ENCODE measurements at places on chromosomes 2 and 18. TPM values are rescaled to one million over a fixed set of nuclear protein-coding genes. Genes with fewer than 3 reads are reported as not detected.

GRCh38 chr2:47437287-47437686 is 34.3 kb downstream of the MSH2 start:
- DNase-seq = no peak

GRCh38 chr2:119888680-119889079 is 124.2 kb upstream of the EPB41L5 start:
- DNase-seq = no peak

DNA sequence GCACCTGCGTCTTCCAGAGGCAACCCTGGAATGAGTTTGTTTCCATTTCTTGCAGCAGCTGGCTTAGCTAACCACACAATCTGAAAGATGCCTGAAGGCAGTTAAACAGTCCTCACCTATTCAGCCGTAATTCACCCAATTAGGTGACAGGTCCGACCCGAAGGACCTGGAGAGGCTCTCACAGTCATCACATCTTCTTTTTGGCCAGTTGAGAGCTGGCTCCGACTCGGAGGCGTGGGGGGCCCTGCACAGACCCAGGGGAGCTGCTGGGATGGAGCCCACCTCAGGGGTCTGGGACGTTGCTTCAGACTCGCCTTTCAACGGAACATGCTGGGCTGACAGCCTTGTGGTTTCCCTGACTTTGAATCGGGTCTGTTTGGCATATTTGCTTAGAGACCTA is 187.3 kb downstream of the RTP5 start:
- no peak for DNase-seq

DNA sequence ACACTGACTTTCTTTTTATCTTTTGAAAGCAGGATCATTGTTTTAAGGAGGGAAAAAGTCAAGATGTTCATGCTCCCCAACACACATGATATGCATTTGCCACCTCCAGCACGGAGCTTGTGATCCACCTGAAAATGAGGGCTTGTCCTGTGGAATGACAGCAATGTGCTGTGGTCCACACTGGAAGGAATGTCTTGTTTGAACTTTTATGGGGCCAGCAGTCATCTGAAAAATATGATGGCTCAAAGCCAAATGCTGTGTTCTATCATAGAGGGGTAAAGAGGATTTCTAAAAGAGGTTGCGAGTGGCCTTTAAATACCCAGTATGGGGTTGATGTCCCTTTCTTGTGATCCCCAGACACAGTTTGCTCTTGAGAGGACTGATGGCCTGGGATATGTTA is 226.5 kb upstream of the SPRED2 start:
- no peak for DNase-seq

DNA sequence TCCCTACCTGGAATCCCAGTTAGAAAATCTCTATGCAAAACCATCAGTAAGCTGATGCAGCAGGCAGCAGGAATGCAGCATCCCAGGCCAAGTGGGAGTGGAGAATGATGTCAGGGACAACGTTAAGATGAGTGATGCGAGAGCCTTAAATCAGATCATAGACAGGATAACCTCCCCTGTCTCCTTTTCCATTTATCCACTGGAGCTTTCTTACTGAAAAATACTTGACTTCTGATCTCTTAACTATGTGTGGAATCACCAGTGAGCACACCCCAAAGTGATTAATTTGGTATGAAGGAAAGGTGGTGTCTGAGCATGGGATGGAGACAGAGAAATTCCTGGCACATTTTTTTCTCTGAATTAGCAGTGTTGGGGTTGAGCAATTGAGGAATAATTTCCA is 98.0 kb downstream of the RND3 start:
- DNase-seq = no peak

GRCh38 chr2:85748039-85748734 is 5.6 kb upstream of the ATOH8 start:
- no peak for DNase-seq

DNA sequence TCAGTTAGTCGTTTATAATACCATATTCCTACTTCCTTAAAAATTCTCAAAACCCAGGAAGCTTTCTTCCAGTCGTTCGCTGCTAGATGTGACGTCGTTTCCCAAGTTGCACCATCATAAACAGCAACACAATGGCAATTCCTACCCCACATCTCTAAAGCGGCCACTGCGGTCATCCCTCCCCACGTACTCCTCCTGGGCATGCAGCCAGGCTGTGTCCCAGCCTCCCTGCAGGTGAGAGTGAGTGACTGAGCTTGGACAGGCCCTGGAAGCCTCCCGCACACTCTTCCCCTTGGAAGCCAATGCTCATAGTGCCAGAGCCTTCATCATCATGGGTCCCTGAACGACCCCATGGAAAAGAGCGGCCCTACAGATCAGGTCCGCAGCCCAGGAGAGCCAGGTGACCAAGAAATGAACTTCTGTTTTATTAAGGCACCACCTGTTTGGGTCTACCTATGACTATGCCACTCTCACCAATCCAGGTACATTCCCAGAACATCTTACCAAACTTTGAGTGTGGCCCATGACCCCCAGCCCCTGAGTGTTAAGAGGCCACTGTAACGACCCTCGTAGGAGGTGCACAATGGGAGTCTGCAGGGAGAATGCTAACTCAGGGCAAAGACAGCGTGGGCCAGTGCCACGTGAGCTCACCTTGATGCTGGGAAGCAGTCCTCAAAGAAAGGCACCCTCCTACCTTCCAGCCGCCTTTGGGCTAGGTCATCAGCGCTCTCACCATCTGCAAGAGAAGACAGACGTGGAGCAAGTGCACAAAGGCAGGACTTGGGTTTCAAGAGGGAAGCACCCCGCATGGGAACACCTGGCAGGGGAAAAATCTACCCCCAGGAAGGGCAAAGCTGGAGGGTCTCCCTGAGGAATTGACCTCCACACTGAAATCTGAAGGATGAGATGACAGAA is 74.7 kb upstream of the RAB6C start:
- DNase-seq = no peak

GRCh38 chr2:241852981-241853631 is 5.6 kb downstream of the PDCD1 start:
- no peak for DNase-seq

DNA sequence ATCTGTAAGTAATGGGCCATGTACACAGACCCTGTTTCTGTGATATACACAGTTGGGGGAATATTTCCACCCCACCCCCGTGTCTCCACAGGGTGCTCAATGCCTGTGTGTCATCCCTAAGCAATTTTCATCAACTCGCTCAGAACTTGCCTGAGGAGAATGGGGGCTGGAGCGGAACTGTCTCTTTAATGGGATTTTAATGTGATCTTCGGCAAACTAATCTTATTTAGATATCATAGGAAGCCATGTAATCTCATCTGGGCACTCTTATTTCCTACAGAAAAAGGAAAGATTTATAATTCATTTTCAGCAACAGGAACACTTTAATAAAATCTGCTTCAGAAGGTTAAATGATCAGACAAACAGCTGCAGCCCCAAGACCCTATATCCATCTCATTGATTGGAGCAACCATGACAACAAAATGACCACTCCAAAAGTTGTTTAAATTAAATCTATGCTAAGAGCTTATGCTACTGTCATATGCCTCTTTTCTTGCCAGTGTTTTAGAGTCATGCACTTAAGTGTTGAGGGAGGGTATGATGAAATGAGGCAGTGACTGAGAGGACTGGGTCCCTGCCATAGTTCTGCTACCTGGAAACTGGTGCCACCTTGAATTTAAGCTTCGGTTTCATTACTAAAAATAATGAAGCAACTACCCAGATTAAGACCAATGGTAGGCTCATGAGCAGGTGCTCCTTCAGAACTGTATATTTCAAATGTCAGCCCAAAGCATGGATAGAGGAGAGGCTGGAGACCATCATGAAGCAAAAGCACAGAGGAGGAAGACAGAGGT is 183.1 kb upstream of the DDX18 start:
- no peak for DNase-seq

DNA sequence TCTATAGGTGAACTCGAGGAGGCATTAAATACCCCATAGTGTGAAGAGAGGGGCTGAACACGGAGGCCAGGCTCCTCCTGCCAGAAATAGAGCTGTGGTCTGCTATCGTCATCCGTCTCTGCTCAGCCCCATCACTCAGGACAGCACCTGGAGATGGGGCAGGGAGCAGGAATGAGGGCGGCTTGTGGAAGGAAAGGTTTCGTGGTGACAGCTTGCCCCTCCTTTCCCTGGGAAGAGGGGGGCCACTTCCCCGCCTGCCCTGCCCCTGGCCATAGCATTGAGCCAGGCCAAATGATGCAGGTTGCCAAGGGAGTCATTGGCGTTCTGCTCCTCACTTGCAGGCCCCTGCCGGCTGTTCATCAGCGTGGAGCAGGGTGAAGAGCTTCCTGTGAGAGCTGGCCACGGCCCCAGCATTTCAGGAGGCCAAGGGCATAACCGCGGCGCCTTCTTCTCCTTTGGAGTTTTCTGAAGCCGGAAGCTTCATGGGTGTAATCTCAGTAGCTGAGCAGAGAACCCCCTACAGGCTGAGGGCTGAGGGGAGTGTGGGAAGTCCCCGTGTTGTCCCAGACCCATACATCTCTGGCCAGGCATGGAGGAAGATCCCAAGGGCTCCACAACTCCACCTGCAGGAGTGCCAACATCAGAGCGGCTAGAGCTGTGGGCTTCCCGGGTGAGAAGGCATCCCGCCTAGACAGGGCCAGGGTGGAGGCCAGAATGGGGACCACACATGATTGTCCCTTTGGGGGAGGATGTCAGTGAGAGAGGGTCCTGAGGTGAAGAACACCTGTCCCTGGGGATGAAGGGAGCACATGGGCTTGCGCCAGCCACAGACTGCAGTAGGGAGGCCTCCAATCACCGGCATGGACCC is 112.5 kb upstream of the GLI2 start:
- DNase-seq = no peak

DNA sequence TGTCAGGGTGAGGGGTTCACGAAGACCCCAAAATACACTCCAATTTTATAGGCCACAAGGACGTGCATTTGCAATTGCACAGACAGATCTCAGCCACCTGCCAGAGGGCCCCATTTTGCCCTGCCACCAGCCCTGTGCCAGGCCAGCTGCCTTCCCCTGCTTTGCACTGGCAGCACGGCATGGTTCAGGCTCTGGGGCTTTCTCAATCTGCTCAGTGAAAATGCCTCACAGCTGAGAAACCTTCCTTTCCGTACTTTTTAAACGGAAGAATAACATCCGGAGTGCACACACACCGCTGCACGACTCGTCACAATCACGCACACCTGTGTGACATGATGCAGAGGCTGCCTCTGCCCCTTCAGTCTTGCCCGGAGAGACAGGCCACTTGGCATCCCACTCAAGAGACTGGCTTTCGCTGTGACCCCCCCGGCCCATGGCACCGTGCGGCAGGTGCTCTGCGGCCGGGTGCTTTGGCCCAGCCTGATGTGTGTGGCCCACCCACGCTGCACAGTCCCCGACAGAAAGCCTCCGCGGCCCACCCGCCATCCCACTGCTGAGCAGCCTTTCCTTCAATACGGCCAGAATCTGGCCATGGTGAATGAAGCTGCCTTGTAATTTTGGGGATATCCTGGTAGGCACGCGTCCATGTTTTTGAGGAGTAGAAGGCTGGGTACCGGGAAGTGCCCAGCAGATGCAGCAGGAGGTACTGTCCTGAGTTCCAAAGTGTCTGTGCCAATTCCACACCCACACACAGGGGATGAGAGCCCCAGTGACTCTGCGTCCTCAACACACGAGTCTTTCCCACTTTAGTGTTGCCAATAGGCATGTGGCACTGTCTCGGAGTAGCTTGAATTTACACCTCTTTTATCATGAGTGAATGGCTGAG is 88.8 kb downstream of the USP40 start:
- no peak for DNase-seq

DNA sequence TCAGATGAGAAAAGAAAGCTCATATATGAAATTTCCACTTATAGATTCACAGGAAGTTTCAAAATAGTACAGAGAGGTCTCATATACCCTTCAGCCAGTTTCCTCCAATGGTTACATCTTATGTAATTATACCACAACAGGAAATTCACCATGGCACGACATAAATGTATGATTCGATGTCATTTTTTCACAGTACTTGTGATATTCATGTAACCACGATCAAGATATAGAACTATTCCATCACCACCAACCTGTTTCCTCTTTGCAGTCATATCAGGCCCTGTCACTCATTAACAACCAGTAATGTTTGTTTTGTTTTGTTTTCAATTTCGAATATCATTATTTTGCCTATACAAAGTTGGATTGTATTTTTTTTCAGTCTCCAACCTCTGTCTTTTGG is 314.3 kb upstream of the POU3F3 start:
- no peak for DNase-seq

DNA sequence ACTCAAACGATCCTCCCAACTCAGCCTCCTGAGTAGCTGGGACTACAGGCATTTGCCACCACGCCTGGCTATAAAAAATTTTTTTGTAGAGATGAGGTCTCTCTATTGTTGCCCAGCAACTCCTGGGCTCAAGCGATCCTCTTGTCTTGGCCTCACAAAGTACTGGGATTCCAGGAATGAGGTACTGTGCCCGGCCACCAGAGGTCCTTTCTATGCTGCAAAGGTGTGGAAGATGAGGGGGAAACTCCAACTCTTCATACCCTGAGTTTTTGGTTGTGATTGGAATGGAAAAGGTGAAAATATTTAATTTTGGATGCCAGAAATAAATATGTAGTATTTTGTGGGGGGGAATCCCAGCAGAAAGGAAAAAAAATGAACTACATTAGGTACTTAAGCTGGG is 36.0 kb downstream of the MRPL33 start:
- peak; percentile 45 for DNase-seq

- no peak for DNase-seq
Measured at GRCh38 chr2:187878112-187878511, 323.9 kb upstream of the TFPI start.

- DNase-seq = no peak
Measured at GRCh38 chr18:44951748-44952147, 271.1 kb downstream of the SETBP1 start.

DNA sequence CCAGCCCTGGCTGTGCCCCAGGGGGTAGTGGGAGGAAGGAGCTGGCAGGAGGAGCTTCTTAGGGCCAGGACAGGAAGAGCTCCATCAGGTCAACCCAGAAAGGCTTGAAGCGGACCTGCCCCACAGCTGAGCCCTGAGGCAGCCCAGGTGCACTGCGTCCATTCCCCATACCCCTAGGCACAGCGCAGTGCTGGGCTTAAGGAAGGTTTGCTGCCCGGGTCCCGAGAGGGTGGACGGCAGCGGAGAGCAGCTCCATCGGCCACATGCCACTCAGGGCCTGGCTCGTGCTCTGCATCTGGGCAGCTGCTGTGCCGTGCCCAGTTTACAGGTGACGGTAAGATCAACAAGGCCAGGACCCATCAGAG is 26.4 kb downstream of the DNMT3A start:
- no peak for DNase-seq

GRCh38 chr2:53452400-53452799 is 315.2 kb upstream of the CHAC2 start:
- DNase-seq = no peak

DNA sequence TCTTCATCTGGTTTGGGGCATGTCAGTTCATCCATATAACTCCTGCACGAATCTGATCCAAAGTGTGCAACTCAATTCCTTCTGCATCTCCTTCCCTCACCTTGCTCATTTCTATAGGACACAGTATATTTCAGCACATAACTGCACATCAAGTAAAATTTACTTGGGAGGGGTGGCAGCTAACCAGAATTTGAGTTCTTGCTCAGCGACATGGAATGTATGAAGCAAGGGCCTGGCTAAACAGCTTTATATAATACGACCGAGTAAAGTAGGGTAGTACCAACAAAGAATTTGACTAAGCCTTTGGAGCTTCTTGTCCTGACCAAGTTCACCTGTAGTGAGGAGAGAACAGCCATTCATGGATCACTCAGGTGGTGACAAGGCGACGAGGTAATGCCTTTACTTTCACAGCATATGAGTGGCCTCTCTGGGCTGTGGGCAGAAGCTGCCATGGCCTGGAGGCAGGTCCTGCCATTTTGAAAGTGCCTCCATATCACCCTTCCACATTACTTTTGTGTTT is 570.2 kb upstream of the TNP1 start:
- DNase-seq = no peak

Gene LRRC30
- not detected for total RNA-seq

Gene NETO1
- 33.1 TPM for total RNA-seq

Gene DOCK10
- total RNA-seq = 2.9 TPM

Gene NYAP2
- total RNA-seq = not detected

Gene CCDC68
- 0.23 TPM for total RNA-seq

Gene CSRNP3
- total RNA-seq = 7.3 TPM
